Activated naive CD8-positive, alpha-beta T cell treated with anti-CD3 and anti-CD28 coated beads, Interleukin-2, amount 10 ng/mL, durations not matched to agents 7 days and 5 days (primary cell): ENCODE measurements at places on chromosomes 13 and 19. TPM values are rescaled to one million over a fixed set of nuclear protein-coding genes. Genes with fewer than 3 reads are reported as not detected.

Gene SCN1B
- total RNA-seq = 1.2 TPM

GRCh38 chr19:30318936-30319335 is 53.2 kb upstream of the ZNF536 start:
- no peak for DNase-seq

Gene ZNF681
- total RNA-seq = 5.8 TPM

Gene MAG
- total RNA-seq = 0.39 TPM

Gene ABHD13
- 10.1 TPM for total RNA-seq

GRCh38 chr19:50192463-50193211 is 10.8 kb upstream of the MYH14 start:
- DNase-seq = no peak

- no peak for DNase-seq
Measured at GRCh38 chr19:24062190-24062589, 24.8 kb upstream of the ZNF254 start.
